ENCODE measurements at places on chromosomes 3 and 15.

GRCh38 chr15:39573844-39574243 is 7.0 kb upstream of the THBS1 start:
- DNase-seq = peak; percentile 50

DNA sequence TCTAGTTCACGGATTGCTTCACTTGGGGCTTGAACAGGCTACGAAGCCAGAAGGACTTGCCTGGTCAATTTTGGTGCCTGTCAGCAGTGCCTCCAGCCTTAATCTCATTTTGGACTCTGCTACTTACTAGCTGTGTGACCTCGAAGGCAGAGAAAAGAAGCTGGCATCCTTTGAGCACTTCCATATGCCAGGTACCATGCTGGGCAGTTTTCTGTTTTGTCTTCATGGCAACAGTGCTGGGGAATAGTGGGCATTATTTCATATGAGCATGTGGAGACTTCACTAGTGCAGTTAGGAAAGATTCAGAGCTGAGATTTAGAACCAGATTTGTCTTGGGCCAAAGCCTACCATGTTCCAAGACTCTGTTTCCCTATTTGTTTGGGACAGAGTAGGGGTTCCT is 92.2 kb downstream of the LRTM1 start:
- no peak for DNase-seq

GRCh38 chr15:89963301-89964231 is 37.6 kb upstream of the ZNF710 start:
- DNase-seq = no peak

DNA sequence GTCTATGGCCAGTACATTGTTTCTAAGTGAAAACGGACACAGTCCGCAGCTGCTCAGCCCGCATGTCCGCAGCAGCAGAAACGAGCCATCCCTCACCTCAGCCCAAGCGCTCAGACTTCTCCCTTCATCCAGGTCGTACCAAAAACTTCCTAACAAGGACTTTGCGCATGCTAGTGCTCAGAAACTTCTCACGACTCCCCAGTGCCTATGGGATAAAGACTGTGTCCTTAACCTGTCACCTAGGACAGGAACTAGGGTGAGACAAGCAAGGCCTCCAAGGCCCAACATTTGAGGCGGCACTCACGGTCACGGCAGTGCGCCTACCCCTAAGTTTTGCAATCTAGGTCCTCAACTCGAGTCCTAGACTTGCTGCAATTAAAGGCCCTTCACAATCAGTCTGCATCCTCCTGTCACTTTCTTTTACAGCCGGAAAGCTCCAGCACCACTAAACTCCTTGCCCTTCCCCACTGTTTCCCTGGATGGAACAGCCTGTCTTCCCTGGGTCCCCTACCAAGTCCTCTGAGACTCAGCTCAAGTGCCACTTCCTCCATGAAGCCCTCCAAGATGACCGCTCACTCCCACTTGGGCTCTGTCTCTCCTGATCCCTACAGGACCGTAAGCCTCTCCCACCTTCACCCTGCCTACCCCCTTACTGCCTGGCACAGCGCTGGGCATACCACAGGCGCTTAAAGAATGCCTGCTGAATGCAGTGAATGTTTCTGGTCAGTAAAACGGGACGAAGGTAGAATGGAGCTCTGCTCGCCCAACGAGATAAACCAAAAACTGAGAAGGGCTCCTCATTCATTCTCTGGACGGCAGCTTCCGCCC is 1.2 kb downstream of the CLN6 start:
- no peak for DNase-seq

- DNase-seq = no peak
These were observed 3.2 kb downstream of the MRPL46 start for GRCh38 chr15:88463870-88464532.

DNA sequence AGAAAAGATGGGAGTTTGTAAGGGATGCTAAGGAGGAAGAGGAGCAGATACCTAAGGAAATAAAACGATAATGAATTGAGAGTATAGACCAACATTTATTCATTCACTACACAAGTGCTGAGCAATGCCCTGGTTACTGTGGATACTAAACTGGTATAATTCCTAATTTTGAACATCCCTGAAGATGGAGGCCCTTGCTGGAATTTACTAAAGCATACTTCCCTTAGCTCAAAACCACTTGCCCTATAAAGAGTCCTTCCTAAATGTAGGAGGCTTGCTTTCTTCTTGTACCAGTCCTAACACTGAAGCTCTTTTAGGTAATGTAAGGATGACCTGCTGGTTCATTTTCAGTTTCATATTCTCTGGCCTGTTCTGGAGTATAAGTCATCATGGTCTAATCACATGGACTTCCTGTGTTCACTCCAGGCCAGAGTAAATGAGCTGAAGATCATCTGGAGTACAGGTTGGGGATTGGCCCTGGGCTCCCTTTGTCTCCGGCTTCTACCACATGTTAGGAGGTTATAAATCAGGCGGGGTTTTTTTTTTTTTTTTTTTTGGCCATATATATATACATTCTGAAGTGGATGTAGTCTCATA is 40.1 kb upstream of the MTMR10 start:
- no peak for DNase-seq

DNA sequence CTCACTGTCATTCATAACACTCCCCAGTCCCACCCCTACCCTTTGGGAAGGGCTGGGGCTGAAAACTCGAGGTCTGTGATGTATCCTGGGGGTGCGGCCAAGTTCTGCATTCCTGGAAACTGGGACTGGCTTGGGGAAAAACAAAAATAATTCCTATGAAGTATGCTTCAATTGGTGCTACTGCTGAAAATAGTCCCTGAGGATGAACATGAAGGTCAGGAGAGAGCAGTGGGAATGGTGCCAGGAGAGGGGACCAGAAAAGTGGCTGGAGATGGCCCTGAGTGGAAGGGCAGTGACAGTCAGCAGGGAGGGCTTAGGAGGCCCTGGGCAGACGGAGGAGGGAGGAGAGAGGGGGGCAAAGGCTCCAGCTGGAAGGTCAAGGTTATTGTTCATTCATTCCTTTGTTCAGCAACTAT is 4.8 kb upstream of the ISLR start:
- DNase-seq = no peak

GRCh38 chr15:51668446-51668845 is 12.9 kb upstream of the SCG3 start:
- no peak for DNase-seq

- no peak for DNase-seq
These were observed 260.2 kb downstream of the CGGBP1 start for GRCh38 chr3:87798567-87798947.

DNA sequence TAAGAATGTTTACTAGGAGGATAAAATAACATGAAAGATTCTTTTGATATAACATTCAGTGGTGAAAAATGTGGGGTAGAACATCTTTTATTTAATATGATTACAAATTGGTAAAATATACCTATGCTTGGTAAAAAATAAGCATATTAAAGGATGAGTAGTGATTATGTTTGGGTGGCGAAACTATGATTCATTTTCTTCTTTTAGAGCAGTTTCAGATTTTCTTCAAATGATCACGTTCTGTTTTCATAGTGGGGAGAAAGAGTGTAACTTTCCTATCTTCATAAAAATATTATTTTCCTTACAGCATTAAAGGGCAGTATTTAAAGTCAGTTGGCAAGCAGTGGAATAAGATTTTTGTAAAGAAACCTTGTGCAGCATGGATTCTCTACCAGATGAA is 15.5 kb downstream of the DZIP3 start:
- no peak for DNase-seq

DNA sequence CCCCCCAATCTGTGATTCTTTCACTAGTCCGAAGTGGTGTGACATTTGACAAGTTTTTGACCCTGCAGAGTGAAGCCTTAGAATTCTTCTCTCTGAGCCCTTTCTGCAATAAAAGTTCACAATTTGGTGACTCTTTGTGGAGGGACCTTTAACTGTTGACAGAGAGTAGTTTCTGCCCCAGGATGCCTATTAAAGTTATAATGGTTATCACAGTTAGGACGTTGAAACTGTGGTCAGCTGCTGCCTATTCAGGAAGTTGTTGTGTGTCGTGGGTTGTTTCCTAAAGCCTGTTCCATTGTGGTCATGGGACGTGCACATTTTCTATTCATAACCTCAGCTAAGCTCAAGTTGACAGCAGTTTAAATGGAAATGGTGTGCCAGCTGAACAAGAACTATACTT is 274.5 kb downstream of the NEK10 start:
- no peak for DNase-seq

GRCh38 chr3:185423178-185423577 is 60.2 kb downstream of the MAP3K13 start:
- DNase-seq = no peak

- no peak for DNase-seq
These were observed 12.7 kb downstream of the CSPG5 start for GRCh38 chr3:47565734-47566550.

- no peak for DNase-seq
These were observed 89.5 kb upstream of the CHD2 start for GRCh38 chr15:92810418-92811138.

GRCh38 chr3:140843656-140844055 is 98.0 kb upstream of the SLC25A36 start:
- no peak for DNase-seq

DNA sequence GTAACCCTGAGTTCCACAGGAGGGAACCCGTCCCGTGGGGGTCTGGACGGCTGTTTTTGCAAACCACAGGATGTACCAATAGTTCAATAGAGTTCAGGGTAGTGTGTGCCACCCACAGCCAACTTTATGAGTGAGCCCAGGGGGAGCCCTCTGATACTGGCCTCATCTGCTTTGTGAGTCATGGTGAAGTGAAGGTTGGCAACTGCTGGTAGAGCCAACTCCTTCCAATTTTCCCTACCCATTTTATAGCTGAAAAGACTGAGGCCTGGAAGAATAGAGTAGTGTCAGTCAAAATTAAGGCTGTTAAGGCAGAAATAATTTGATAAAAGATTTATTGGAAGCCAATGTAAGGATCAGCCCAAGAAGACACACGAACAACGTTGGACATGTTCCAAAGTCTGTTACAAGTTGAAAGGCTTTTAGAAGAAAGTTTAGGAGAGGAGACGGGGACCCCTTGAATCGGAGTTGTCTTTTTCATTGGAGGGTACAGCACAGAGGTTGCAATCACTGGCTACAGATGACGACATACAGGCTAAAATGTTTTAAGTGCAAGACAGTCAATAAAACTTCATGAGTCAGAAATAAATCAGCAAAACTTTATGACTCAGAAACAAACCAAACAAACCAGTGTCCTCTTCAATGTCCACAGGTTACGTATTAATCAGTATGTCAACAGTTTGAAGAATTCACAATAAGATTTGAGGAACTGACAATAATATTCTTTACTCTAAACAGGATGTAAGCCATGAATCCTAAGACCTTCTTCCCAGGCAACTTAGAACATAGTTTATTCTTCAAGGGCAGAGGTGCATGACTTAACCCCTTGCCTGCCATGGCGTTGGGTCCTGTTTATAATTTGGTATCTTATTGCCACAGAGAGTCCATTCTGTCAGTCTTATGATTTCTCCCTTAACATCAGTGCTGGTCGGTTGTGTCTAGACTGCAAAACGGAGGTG is 62.9 kb upstream of the NR2E3 start:
- peak; percentile 71 for DNase-seq

DNA sequence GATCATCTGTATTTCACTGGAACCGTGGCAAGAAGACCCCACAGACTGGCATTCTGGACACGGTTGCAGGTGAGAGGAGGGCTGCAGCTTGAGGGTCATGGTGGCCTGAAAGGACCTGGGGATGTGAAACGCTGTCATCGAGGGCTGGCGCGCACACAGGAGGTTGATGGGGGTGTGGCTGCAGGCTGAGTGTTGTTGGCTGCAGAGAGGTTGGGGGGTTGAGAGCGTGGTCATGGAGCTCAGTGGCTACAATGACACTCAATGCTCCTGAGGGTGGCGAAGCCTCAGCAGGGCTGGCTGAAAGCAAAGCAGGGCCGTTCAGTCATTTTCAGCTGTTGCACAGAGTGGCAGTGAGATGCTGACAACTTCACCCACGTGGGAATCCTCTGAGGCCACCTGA is 21.0 kb downstream of the CPN2 start:
- DNase-seq = no peak

DNA sequence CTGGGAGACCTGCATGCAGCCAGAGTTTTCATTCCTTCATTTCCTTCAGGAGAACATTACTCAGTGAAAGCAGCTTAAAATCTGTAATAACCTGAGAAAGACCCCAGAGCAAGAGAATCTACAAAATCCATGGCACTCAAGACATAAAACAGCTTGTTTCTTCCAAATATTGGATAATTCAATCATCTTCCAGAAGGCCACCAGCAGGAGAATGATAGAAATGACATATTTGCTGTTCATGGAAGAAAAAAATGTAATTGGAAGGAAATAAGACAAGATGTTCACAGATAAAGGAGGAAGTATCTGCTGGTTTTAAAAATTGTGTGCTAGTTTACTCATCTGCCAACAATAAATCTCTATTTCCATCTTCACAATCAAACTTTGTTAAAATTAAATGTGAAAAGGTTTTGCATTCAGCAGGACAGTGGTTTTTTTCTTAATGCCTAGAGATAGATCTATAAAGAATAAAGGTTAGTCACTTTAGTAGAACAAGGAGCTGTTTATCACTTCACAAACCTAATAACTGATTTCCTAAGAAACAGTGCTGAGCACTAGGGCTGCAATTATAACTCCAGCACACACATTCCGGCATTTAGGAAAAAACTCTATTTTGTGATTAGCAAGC is 530.8 kb downstream of the NSUN3 start:
- DNase-seq = no peak

DNA sequence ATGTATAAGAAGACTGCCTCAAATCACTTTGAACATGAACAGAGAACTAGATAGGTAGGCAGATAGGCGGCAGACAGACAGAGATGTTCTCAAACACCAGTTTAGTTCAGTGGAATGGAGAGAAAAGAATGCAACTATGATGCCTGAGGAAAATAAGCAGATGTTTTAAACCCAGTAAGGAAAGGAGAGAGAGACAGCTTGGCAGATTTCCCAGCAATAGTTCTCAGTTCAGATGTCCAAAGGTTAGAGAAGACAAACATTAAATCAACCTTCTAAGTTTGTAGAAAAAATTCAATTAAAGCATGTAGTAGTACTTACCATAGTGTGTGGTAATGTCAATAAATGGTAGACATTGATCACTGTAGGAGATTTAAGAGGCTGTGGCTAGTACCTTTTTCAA is 209.6 kb upstream of the PFN2 start:
- DNase-seq = peak; percentile 47

- DNase-seq = no peak
These were observed 121.9 kb downstream of the ATP10A start for GRCh38 chr15:25741256-25741580.

- peak; percentile 62 for DNase-seq
These were observed 452.5 kb downstream of the RAP2B start for GRCh38 chr3:153614563-153614962.

- no peak for DNase-seq
These were observed 34.2 kb downstream of the TXNRD3 start for GRCh38 chr3:126620738-126621137.

DNA sequence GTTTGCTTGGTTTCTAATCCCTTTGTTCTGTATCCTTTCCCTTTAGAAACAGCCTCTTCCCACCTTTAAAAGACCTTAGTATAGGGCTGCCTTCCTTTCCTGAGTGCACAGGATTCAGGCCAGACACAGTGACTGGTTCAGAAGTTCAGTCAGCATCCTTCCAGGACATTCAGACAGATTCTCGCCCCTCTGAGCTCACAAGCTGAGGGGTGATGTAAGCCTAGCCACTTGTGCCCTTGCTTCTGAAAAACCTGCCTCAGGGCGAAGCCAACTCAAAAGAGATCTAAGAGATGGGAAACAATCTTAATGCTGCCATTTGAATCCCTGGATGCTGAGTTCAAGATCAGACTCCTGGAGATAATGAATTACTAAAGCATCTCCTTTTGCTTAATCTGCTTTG is 6.7 kb upstream of the NSMCE3 start:
- DNase-seq = no peak

- DNase-seq = no peak
These were observed 142.7 kb downstream of the GADL1 start for GRCh38 chr3:30751610-30752299.

- no peak for DNase-seq
These were observed 35.6 kb upstream of the PRR23E start for GRCh38 chr3:127157171-127157828.

GRCh38 chr15:87197981-87198380 is 1058.6 kb downstream of the NTRK3 start:
- no peak for DNase-seq
